ENCODE measurements at places on chromosomes 12 and 14.

DNA sequence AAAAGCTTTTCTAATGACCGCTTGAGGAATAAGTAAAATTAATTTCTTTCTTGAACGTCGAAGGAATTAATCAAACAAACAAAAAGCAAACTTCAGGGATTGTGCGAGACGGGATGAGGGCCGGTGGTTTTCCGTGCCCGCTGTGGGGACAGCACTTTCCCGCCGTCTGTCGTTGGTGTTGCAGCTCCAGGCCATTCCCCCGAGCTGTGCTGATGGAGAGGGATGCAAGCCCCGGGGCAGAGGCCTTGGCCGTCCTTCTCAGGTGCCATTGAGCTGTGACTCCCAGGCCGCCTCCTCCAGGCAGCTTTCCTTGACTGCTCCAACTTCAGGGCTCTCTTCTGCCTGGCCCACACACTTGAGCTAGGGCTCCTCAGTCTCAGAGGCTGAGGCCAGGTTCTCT is 109.0 kb upstream of the C14orf180 start:
- no peak for DNase-seq

DNA sequence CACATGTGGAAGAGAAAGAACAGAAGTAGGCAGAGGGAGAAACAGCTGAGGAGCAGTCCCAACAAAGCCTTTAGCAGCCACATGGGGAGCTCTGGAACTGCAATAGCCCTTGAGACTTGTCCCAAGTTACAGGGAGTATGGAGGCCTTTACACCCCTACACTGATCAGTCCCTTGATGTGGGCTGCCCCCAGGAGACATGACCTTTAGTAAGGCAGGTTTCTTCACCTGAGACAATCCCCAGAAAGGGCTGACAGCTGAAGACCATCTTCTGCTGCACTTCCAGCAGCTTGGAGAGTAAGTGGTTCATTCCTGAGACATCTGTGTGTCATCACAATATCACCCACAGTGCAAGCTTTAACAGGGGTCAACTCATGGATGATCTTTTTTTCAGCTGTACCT is 8.6 kb upstream of the SNAPC1 start:
- DNase-seq = peak; percentile 46

DNA sequence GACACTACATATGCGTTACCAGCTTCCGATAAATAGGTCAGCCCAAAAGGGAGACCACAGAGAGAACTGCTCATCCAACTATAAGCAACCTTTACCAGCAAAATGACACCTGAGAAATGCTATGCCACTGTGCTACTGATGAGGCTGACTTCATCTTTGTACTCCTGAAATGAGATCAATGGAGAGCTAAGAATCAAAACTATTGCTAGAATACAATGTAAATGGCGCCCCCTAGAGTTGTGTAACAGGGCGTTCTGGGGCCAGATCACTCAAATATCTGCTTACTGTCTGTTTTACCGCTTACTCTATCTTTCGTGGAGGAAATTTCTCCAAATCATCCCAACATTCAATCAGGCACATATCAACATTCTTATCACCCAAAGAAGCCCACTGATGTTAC is 4.6 kb downstream of the ZNF384 start:
- peak; percentile 47 for DNase-seq

GRCh38 chr12:45214749-45215418 is 1.0 kb upstream of the ANO6 start:
- DNase-seq = peak; percentile 67

- no peak for DNase-seq
These were observed 27.1 kb downstream of the DAD1 start for GRCh38 chr14:22561661-22562579.

DNA sequence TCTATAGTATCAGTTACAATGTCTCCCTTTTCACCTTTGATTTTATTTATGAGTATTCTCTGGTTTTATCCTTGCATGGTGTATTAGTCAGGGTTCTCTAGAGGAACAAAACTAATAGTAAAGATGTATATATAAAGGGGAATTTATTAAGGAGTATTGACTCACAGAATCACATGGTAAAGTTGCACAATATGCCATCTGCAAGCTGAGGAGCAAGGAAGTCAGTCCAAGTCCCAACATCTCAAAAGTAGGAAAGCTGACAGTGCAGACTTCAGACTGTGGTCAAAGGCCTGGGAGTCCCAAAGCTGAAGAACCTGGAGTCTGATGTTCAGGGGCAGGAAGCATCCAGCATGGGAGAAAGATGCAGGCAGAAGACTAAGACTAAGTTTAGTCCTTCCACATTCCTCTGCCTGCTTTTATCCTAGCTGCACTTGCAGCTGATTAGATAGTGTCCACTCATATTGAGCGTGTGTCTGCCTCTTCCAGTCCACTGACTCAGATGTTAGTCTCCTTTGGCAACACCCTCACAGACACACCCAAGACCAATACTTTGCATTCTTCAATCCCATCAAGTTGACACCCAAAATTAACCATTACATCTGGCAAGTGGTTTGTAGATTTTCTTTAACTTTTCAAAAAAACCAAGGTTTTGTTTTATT is 308.0 kb upstream of the LMO3 start:
- peak; percentile 9 for DNase-seq

GRCh38 chr12:48988030-48988649 is 10.0 kb downstream of the WNT1 start:
- DNase-seq = peak; percentile 45

- no peak for DNase-seq
These were observed 76.5 kb downstream of the TMEM132D start for GRCh38 chr12:129827102-129827865.

- DNase-seq = no peak
These were observed 214.1 kb upstream of the PLEKHG7 start for GRCh38 chr12:92488735-92489134.

GRCh38 chr12:98352835-98353234 is 162.6 kb upstream of the TMPO start:
- DNase-seq = peak; percentile 3

- DNase-seq = peak; percentile 93
These were observed 27.0 kb downstream of the ZCCHC8 start for GRCh38 chr12:122473543-122474323.

DNA sequence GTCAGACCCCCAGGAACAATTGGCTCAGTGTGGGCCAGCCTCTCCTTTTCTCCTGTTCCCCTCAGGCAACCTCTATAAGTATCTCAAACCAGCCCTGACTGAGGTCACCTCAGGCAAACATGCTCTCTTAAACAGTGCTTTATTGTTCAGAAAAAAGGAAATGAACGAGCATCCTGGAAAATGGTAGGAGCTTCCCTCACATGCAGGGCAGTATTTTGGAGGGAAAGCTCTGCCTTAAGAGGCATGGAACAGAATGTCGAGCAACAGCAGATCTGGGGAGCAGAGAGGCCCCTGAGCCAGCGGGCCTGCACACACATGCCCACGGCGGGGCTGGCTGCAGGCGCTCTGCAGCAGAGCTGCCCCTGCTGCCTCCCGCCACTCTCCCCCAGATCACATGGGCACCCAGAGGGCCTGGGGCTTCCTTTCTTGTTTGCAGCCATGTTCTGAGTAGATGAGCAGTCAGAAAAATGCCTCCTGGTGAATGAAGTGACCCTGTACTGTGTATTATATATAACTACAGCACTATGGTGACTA is 42.0 kb downstream of the MOK start:
- peak; percentile 55 for DNase-seq

GRCh38 chr12:76529226-76529918 is 30.2 kb downstream of the OSBPL8 start:
- DNase-seq = peak; percentile 7

- no peak for DNase-seq
These were observed 532.3 kb upstream of the TBX3 start for GRCh38 chr12:115216301-115216700.

- no peak for DNase-seq
These were observed 23.1 kb upstream of the COX16 start for GRCh38 chr14:70382536-70382935.

GRCh38 chr14:41378526-41378925 is 228.2 kb upstream of the LRFN5 start:
- no peak for DNase-seq

GRCh38 chr12:52969166-52969795 is 20.4 kb downstream of the KRT18 start:
- DNase-seq = no peak

GRCh38 chr14:32578181-32578580 is 249.1 kb downstream of the AKAP6 start:
- no peak for DNase-seq

DNA sequence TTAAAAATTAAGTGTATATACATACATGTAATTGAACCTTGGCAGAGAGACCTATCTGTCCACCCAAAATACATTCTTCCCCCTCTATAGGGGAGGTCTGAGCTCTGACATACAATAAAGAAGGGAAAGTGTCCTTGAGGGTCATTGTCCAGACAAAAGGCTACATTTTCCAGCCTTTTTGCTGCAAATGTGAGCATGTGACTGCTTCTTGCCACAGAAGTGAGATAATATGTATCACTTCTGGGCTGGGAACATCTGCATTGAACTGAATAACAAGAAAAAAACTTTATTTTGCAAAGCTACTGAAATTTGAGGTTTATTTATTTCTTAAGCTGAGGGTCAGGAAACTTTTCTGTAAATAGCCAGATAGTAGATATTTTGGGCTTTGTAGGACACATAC is 131.3 kb downstream of the TBC1D30 start:
- no peak for DNase-seq

DNA sequence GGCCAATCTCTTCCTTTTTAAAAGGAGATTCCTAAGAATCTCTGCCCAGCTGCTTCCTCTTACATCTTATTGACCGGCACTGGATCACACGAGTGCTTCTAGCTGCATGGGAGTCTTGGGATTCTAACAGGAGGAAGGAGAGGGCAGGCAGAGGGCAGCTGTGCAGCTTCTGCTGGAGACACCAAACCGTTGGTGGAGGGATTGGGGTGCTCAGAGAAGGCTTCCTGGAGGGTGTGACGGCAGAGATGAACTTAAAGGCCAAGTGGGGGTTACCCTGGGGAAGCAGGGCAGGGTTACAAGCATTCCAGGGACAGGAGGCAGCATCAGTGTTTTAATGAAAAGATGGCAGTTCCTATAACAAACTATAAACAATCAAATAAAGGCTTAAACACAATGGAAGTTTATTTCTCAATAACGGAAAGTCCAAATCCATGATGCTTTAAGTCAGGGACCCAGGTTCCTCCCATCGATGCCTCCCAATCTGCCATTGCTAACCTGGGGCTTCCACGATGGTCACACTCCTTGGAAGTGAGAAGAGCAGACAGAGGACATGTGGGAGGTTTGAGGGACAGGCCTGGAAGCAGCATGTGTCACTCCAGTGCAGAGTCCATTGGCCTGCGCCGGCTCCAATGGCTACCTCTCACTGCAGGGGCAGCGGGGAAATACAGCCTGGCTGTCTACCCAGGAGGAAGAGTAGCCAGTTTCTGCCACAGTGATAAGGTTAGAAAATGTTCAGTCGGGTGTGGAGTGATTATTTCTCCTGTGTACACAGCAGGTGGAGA is 53.1 kb upstream of the DDX11 start:
- DNase-seq = no peak

DNA sequence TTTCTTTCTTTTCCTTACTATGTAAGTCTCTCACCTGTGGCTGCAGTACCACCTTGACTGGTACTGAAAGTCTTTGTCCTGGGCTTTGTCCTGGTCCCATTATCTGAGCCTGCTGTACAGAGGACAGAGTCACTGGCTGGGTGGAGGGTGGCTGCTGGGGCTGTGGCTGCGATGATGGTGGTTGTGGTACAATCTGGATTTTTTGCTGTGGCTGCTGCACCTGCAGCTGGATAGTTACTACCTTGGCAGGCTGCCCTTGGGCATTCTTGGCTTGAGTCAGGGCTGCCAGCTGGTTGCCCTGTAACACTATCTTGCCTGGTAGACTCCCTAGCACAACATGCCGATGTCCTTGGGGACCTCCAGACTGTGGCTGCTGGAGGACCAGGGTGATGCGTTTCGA is 27.0 kb downstream of the CHD8 start:
- no peak for DNase-seq

- no peak for DNase-seq
These were observed 672.5 kb upstream of the TMEM132C start for GRCh38 chr12:127594351-127594970.

DNA sequence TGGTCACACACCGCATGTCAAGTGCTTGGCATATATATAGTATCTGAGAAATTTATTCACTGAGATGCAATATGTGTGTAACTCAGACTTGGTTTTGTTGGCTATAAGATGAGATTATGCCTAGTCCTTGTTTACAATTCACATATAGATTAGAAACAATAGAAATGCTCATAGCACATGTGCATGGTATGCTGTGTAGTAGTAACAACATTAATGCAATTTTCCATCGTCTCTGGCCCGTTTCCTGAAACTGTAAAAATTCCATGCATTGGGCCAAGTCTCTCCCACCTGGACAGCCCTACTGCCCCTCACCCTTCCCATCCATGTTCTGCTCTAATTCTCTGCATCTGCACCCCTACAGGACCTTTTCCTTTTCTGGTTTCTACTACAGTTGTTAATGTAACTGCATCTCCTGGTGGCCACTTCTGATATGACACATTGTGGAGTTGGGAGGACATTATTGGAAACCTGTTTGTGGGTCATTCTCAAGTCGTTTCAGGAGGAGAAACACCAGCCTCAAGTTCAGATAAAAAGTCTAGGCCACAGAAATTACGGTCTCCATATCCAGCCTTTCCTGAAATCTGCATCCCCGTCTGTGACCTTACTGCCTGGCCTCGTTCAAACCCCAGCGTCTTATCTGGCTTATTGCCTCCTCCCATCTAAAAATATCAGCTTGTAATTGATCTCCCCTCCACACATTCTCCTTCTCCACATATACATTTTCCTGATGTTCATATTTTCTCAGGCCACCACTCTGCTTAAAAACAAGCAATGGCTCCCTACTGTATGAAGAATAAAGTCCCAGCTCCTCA is 37.5 kb downstream of the EMP1 start:
- DNase-seq = peak; percentile 76

DNA sequence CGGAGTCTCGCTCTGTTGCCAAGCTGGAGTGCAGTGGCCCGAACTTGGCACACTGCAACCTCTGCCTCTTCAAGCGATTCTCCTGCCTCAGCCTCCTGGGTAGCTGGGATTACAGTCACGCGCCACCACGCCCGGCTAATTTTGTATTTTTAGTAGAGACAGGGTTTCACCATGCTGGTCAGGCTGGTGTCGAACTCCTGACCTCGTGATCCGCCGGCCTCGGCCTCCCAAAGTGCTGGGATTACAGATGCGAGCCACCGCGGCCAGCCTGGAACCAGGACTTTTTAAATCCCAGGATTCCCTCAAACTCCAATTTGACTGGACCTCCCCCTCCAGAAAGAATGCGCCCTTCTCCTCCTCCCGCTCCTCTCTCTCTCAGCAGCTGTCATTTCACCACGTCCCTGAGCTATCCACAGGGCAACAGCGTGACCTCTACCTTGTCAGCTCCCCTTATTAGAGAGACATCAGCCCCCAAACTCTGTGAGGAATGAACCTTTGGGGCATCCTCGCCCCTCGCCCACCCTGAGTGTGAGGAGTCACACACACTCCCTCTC is 2.0 kb downstream of the ESYT1 start:
- no peak for DNase-seq
